NCI-H524 (cell line): ENCODE measurements at places on chromosomes 13 and 19.

DNA sequence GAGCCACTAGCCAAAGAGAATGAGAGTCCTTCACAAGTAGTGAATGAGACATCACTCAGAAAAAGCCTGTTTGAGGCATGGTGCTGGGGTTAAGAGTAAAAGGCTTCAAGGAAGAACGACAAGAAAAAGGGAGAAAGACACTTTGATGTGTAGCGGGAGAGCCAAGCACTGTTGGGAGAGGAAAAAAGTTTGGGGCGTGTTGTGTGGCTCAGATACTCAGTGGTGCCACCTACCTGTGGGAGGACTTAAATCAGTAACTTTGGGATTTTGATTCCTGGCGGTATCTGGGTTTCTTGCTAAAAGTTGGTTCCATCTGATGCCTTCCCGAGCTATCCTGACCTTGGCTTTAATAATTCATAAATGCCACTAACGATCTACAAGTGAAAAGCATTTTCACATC lies 12.3 kb downstream of the ELSPBP1 start:
- DNase-seq = no peak

DNA sequence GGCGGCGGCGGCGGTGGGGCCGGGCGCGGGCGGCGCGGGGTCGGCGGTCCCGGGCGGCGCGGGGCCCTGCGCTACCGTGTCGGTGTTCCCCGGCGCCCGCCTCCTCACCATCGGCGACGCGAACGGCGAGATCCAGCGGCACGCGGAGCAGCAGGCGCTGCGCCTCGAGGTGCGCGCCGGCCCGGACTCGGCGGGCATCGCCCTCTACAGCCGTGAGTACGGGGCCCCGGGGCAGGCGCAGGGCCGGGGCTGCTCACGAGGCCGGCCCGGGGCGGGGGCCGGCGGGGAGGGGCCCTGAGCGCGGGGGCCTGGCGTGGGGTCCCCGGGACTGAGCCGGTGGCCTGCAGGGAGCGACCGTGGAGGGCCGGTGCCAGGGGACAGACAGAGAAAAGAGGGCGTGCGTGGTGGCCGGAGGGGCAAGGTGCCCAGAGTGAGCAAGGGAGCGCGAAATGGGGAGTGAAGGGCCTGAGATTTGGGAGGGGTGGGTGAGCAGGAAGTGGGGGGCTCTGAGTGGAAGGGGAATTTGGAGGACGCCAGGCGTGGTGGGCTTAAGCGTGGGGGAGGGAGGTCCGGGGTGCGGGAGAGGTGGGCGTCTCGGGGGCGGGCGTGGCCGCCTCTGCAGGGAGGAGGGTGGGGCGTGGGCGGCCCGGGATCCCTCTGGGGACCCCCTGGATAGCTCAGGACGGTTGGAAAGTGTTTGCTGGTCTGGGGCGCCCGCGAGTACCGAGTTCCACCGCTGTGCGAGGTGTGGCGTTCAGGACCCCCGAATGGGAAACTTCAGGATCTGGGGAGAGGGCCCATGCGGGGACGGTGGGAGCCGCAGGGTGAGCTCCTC lies 575 bp downstream of the CARM1 start:
- DNase-seq = peak; percentile 32

- DNase-seq = no peak
These were observed 39.3 kb downstream of the EFNA2 start for GRCh38 chr19:1324806-1325567.

GRCh38 chr13:79802389-79803085 lies 321.6 kb downstream of the NDFIP2 start:
- DNase-seq = peak; percentile 94

DNA sequence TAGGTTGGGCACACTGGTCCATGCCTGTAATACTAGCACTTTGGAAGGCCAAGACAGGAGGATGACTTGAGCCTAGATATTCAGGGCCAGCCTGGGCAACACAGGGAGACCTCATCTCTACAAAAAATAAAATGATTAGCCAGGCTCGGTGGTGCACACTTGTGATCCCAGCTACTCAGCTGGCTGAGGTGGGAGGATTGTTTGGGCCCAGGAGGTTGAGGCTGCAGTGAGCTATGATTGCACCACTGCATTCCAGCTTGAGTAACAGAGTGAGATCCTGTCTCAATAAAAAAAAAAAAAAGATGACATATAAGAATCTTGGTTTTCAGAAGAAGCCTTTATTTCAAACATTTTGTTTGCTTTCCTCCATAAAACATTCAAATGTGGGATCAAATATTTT lies 178.0 kb downstream of the LIG4 start:
- no peak for DNase-seq

- no peak for DNase-seq
These were observed 1.7 kb downstream of the MIER2 start for GRCh38 chr19:342801-343421.

- DNase-seq = no peak
These were observed 12.7 kb upstream of the WBP4 start for GRCh38 chr13:41048640-41049039.

DNA sequence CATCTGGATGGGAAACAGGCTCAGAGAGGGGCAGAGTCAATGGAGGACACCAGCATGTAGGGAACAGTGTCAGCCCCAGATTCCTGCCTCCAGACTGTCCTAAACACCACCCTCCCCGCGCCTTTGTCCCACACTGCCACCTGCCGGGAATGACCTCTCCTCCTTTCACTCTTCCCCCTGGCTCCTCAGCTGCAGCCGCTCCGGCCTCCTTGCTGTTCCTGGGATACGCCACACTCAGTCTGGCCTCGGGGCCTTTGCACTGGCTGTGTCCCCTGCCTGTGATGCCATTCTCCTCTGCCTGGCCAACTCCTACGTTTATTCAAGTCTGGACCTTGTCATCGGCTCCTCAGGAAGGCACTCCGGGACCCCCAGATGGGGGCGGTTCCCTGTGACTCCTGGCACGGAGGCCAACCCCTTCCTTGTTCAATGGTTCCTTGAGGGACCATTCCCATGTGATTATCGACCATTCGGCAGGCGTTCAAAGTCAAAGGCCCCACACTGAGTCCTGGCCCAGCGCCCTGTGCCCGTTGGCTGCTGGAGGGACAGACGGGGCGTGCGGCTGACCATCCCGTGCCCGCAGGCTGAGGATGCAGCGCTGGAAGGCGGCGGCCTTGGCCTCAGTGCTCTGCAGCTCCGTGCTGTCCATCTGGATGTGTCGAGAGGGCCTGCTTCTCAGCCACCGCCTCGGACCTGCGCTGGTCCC lies 15.8 kb downstream of the FUT6 start:
- DNase-seq = peak; percentile 53

DNA sequence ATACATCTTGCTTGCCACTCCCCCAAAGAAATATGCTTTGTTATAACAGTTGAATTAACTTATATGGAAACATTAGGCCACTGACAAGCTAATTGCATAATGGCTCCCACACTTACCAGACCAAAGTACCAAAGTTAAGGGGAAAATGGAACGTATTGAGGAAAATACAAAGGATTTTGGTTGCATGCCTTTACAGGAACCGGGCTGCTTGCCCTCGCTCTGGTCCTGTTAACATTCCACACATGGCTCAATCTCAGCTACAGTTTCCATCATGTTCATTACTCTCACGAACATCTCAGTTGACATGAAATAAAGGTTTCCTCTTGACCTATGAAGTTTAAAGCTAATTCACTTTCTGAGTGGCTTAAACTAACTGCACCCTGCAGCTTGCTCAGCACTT lies 220.7 kb upstream of the RXFP2 start:
- no peak for DNase-seq

DNA sequence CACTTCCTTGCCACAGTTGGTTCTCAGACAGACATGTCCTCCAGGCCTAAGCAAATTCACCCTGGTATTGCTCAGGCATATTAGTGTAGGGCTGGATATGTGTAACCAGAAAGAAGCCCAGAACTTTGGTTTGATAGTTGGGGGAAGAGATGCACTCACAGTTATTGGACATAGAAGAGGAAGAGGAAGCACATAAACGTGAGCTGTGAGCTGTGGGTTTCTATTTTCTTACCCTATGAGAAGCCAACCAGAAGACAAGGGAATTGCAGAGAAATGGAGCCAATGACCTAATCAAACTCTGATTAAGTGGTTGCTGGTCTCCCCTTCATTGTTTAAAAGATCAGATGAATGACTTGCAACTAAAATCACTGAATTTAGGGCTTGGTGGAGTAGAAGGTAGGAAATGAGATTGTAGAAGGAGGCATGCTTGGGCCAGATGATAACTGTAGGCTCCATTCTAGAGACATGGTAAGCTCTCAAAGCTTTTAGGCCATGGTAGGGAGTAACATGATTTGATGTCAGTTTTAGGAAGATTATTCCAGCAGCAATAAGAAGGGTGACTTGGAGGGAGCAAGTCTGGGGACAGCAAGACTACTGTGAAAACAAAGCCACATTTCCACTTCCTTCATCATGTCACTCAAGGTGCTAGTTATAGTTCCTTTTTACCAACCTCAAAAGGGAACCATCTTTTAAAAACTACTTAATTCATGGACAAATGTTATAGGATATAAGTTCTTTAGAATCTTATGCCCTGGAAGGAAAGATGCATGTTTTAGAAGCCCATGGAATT lies 24.1 kb upstream of the WDFY2 start:
- DNase-seq = no peak

GRCh38 chr19:42601811-42602443 lies 7.2 kb upstream of the CEACAM8 start:
- DNase-seq = no peak

- no peak for DNase-seq
These were observed 77.1 kb downstream of the DNAJC3 start for GRCh38 chr13:95754069-95754468.

- no peak for DNase-seq
These were observed 19.2 kb downstream of the CEACAM6 start for GRCh38 chr19:41774515-41774980.

DNA sequence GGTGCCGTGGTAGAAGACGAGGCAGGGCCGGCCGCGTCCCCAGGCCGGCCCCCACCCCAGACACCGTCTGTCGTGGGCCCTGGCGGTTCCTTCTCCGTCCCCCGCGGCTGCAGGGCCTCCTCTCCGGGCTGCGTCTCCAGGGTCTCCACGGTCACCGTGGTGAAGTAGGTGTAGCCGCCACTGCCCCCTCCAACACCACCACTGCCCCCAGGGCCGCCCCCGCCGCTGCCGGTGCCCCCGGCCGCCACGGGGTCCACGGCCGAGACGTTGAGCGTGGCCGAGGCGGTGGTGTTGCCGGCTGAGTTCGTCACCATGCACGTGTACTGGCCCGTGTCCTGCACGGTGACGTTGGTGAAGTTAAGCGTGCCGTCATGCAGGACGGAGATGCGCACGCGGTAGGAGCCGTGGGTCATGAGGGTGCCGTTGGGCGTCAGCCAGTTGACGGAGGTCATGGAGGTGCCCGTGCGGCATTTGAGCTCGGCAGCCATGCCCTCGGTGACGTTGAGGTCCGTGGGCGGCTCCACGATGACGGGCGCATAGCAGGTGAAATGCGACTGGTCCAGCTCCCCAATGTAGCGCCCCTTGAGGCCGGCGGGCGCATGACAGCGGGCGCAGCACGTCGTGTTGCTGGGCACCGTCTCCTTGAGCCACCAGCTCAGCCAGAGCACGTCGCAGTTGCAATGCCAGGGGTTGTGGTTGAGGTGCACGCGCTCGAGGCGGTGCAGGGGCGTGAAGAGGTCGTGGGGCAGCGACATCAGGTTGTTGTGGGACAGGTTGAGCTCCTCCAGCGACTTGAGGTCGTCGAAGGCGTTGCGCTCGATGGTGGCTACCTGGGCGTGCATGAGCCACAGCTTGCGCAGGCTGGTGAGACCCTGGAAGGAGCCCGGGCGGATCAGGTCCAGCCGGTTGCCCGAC lies 4.6 kb upstream of the ASPDH start:
- no peak for DNase-seq

GRCh38 chr13:54733639-54734038 lies 1705.0 kb downstream of the OLFM4 start:
- DNase-seq = no peak

DNA sequence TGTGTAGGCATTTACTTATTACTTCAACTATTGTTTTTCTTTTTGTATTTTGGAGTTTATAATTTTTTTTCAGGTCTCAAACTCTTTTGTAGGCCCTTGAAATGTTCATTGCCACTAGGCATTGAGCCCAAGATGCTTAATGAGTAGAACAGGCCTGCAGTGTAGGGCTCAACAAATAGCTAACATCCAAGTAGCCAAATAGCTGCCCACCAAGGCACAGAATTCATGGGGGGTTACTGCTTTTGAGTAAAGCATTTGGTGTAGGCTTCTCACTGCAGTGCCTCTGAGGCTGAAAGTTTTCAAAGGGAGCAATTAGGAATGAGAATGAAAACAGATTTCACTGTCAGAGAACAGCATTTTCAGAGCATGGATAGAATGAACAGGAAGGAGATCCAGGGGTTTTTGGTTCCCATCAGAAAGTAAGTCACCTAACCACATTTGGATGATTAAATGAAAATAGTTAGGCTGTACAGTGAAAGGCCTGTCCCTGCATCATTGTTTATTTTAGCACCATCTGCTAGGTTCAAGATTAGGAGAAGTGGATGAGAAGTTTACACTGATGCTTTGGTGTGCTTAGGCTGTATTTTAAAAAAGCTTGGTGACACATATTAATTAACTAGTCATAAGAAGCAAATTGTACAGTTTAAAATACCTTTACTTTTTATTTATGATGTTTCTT lies 61.0 kb downstream of the EDNRB start:
- peak; percentile 60 for DNase-seq

- no peak for DNase-seq
These were observed 26.9 kb upstream of the TMEM160 start for GRCh38 chr19:47075179-47075810.

GRCh38 chr13:50203256-50203941 lies 188.2 kb downstream of the KCNRG start:
- peak; percentile 75 for DNase-seq

DNA sequence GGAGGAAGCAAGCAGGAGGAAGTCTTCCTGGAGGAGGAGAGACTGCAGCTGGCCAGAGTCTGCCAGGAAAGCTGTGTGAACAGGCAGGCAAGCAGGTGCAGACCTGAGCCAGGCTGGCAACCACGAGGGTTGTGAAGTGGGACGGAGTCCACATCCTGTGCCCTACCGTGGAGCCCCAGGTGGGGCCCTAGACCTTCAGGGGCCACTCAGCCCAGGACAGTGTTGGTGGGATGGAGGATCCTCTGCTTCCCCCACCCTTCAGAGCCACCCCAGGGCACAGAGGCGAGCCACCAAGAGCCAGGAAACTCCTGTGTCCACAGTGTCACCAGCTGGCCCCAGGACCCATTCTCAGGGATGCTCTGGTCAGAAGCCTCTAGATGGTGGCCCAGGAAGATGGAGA lies 8.4 kb upstream of the VSTM2B start:
- DNase-seq = no peak

- DNase-seq = no peak
These were observed 15.9 kb upstream of the GAS6 start for GRCh38 chr13:113879494-113880360.

- DNase-seq = no peak
These were observed 57.5 kb upstream of the NPAS1 start for GRCh38 chr19:46962030-46962570.

GRCh38 chr19:21491146-21491545 lies 14.3 kb upstream of the ZNF429 start:
- no peak for DNase-seq

GRCh38 chr13:66700117-66700601 lies 530.0 kb downstream of the PCDH9 start:
- no peak for DNase-seq
